ENCODE measurements at places on chromosomes 2 and 18. TPM values are rescaled to one million over a fixed set of nuclear protein-coding genes. Genes with fewer than 3 reads are reported as not detected.

IGFBP5 gene
- 775 TPM for total RNA-seq

PLEKHA3 gene
- 23.5 TPM for total RNA-seq

DNAH7 gene
- total RNA-seq = 0.39 TPM

MZT2B gene
- total RNA-seq = 145 TPM

DNA sequence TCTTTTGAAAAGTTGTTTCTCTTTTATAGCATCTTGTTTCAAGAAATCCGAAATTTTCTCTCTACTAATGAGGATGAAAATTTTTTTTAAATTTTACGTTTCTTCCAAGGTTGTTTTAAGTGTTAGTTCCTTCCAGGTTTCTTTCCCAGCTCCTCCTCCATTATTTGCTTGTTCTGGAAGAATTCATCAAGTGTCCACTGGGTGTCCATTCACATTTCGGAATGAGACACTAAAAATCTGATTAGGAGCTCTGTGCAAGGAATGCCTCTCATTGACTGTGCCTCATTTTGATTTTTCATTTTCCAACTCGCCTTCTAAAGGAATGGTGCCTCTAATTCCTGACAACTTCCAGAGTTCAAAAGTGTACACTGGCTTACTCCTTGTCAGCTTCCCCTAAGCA lies 6.1 kb downstream of the SP100 start:
- no peak for DNase-seq

- DNase-seq = no peak
Measured at GRCh38 chr2:130345611-130346010, 2.9 kb downstream of the IMP4 start.

- DNase-seq = no peak
Measured at GRCh38 chr2:174059884-174060244, 94.7 kb upstream of the SP3 start.

DNA sequence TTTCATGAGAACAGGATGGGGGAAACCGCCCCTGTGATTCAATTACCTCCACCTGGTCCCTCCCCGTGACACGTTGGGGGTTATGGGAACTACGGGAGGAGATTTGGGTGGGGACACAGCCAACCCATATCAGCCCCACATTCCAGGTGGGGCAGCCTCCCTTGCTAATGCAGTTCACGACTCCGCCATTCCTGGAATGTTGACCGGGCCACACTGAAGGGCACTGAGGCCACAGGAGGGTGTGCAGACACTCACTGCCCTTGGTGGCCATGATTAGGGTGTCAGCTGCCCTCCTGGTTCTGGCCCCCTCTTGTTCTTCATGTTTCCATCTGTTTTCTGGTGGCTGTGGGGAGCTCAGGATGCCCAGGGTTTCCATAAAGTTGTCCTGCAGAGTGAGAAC lies 176.3 kb downstream of the TWIST2 start:
- no peak for DNase-seq

DNA sequence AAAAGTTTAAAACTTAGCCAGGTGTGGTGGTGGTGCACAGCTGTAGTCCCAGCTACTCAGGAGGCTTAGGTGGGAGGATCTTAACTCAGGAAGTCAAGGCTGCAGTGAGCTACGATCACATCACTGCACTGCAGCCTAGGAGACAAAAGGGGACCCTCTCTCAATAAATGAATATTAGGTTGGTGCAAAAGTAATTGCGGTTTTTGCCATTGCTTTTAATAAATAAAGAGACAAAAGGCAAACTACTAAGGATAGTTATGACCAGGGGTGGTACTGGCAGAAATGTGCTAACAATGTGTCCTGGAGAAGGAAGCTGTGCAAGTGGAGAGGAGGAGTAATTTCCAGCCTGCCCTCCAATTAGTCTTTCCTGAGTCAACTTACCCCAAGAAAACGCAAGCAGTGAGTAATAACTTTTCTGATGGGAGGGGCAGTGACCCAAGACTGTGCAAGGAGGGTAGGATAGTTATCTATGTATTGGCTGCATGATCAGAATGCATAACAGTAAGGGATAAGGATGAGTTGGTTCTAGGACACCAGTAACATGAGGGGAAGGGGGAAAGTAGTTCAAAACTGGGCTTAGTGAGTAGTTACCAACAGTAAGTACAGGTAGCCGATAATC lies 1.5 kb downstream of the EXOC6B start:
- DNase-seq = no peak

All from esophagus muscularis mucosa (tissue), 4 donors.